Mesothelial cell of epicardium (in vitro differentiated cells): ENCODE measurements at places on chromosomes 7 and 10.

- DNase-seq, result peak; percentile 35
Measured at GRCh38 chr10:108465871-108466641, 1301.5 kb upstream of the SORCS1 start.

- DNase-seq, result no peak
Measured at GRCh38 chr7:42877862-42878261, 34.0 kb downstream of the C7orf25 start.

GRCh38 chr10:75818552-75818951 is 387.1 kb downstream of the LRMDA start:
- no peak for DNase-seq

GRCh38 chr10:126373972-126374371 is 14.3 kb downstream of the ADAM12 start:
- DNase-seq, result no peak

DNA sequence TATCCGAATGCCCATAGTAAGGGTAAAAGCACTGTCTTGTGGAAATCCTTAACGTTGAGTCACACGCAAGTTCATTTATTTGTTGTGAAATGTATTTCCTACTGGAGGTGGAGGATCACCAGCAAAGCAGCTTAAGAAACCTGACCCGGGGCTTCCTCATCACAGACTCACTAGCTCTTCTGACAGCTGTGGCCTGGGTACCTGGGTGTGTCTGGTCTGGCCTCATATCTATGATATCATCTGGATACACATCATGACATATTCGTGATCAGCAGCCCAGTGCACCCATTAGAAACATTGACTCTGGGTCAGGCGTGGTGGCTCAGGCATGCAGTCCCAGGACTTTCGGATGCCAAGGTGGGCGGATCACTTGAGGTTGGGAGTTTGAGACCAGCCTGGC is 8.8 kb downstream of the DRGX start:
- DNase-seq, result no peak

- peak; percentile 9 for DNase-seq
Measured at GRCh38 chr10:126127481-126128029, 231.2 kb downstream of the FANK1 start.

GRCh38 chr7:123190109-123190831 is 9.5 kb downstream of the SLC13A1 start:
- DNase-seq, result no peak

GRCh38 chr10:22321156-22321923 is 441 bp downstream of the BMI1 start:
- DNase-seq, result peak; percentile 44

DNA sequence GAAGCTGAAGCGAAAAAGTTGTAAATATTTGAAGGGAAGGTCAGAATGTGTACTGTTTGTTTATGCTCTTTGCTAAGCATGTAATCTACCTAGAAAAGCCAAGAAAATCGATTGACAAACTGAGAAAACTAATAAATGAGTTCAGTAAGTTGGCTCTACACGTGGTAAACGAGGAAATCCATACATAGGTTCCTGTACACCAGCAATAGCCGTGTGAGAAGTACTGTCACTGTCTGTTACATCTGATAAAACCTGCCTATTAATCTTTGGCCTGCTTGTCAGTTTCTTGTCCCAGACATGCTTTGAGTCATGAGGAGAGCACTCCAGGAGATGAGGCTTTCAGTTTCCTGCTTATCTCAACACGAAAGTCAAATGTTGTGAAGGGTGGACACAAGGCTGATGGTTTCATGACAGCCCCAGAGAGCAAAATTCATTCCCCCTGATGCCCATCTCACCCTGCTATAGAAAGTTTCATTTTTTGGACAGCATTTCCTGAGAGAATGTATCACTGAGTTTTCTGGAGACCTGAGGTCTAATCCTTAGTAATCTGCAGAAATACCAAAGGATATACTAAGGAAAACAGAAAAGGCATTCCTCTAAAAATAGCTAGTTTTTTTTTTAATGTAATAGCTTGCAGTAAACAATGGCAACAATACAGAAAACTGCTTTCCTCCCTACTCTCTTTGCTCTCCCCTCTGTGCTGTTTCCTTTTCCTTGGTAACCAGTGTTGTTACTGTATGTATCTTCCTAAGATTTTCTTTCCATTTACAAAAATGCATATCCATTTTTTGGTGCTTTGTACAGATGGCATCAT is 18.8 kb downstream of the BMPR1A start:
- DNase-seq, result no peak

- no peak for DNase-seq
Measured at GRCh38 chr10:24324651-24325050, 115.7 kb downstream of the KIAA1217 start.

GRCh38 chr7:33870120-33870519 is 35.2 kb upstream of the BMPER start:
- no peak for DNase-seq

DNA sequence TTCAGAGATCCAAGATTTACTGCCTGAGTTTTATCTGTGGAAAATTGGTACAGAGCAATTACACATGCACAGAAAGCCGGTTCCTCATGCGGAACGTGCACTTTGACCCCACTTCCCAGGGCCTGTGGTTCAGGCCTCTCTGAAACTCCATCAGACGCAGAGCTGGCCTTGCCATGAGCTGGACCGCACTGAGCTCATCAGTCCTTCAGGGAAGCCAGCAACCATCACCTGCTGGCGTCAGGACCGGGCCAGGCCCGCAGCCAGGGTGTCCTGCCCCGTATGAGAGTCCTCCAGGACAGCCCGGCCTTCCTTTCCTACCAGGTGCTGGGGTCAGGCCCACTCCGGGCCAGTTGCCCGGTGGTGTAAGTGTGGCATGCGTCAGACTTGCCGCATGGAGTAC is 446.5 kb upstream of the FOXK1 start:
- no peak for DNase-seq
